Esophagus mucosa (tissue), 1 donor: ENCODE measurements at places on chromosomes 11 and 22.

DNA sequence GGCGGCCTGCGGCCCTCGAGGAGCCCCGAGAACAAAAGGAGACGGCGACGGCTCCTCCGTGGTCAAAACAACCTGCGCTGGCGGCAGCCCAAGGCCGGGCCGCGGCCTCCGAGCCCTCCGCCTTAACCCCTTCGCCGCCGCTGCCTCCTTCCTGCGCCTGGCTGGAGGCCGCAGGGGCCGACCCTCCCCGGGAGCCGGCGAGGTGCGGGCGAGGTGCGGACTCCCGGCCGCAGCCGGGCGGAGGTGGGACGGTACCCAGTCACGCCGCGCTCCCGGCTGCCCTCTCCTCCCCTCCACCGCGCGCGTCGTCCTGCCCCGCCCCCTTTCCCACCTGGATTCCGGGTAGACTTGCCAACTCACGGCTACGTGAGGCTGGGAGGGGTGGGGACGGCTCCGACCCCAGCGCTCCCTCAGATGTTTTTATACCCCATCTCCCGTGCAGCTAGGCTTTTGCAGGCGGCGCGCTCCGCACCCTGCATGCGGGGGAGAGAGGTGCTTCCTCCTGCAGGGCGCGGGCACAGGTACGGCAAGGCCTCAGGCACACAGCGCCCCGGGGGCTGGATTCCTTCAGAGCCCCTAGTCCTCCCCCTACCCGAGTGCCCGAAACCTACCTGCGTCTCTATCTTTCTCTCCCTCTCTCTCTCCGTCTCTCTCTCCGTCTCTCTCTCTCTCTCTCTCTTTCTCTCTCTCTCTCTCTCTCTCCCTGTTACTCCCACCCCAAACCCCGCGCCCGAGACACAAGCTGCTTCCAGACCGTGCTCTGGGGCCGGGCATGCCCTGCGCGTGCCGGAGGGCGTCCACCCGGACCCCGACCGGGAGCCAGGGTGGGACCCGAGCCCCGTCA is 2.0 kb downstream of the PDGFB start:
- ATAC-seq: no peak

DNA sequence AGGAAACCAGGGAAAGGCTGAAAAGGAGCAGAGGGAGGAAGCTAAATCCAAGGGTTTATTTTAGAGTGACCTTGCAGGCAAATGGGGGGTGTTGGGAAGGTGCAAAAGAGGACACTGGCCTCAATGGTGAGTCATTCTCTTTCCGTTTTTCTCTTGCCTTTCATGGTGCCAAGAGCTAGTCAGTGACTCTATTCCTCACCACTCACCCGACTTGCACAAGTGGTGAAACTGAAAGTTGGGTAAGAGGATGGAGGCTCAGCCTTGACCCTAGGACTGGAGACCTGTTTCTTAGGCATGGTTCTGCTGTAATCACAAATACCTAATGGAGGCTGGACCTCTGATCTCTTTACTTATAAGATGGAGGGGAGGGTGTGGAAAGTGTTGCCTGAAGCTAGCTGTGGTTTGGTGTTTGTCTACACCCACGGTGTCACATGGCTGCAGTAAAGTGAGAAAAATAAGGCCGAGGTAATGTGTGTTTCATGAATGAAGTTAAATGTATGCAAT is 67.3 kb upstream of the CREB3L1 start:
- no peak for ATAC-seq

GRCh38 chr11:25535467-25536272 is 796.3 kb upstream of the ANO3 start:
- peak; percentile 51 for ATAC-seq

DNA sequence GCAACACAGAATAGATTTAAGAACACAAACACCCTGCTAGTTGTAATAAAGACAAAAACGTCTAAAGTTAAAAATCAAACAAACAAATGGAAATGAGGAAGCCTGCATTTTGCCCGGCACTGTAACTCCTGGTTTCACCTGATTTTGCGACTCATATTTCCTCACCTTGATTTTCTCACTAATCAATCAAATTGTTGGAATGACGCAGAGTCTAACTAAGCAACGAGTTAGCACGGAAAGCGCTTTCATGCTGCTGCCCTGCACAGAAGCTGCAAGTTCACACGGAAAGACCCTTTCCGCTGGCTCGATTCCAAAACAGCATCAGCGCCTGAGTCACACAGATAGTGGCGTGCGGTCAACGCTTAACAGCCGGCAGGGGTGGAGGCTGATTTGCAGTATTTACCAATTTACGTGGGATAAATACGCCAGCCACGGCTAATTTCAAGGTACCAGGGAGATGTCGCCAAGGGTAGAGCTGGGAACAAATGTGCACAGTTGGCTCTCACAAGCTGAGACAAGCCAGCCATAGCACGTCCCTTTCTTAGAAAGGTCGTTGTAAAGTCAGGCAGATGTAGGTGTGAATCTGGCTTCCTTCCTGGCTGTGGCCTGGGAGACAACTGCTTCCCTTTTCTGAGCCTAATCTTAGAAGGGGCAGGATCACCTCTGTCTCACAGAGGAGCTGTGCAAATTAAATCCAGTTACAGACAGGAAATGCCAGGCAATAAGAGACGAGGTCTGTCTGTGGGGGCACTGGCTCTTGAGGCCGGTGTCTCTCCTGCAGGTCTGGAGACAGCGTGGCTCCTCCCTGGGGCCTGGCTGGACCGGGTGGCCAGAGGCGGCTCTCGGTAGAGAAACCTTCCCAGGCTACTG is 76.9 kb upstream of the TTLL12 start:
- peak; percentile 35 for ATAC-seq

DNA sequence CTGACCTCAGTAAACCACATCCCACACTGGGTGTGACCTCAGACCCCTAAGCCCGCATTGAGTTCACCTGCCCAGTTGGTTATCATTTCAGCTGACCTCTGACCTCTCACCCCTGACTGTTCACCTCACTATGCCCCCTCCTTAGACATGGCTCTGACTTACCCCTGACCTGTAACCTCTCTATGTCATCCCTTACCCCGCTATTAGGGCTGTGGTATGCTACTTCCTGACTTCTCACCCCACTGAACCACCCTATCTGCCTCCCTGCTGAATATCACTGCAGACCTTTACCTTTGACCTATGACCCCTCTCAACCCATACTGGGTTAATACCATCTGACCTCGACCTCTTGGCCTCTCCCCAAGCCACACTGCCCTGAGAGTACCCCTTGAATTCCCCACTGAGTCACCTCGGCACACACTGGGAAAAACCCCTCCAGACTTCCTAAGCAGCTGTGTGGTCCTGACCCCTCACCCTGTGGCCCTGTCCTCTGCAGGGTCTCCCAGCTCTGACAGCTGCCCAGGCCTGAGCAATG is 8.3 kb downstream of the PLCB3 start:
- no peak for ATAC-seq

- ATAC-seq: peak; percentile 59
These were observed at the start of gene FOXRED2 for GRCh38 chr22:36506637-36507517. TSS of gene FOXRED2 (minus strand) at chr22:36507040. CDS start at chr22:36506422, 618 bp downstream.

- ATAC-seq: no peak
These were observed 9.4 kb downstream of the SUSD2 start for GRCh38 chr22:24190596-24191208.

DNA sequence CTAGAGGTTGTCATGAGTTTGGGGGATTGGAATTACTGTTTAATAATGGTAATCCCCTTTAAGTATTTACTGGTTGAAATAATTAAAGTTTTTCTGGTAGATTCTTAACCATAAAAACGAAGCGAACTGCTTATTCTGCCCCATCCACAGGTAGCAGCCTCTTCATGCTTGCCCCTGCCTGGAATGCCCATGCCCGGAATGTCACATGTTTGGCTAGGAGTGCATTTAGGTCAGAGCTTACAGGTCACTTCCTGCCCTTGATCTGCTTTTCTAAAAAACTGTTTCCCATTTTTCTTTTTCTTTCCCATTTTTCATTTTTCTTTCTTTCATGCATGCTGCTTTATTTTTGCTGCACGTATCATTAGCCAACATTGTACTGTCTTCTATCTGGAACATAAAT is 69.1 kb downstream of the YAP1 start:
- no peak for ATAC-seq
